Tibial nerve (tissue), 4 donors: ENCODE measurements at places on chromosomes 2 and 18.

- H3K4me3 ChIP-seq, result no peak overlapping the region
- no peaks in the 10 kb centered on the region for H3K4me1 ChIP-seq
- DNase-seq, result no peak
- H3K36me3 ChIP-seq, result no peaks in the 10 kb centered on the region
- no peak overlapping the region for H3K27ac ChIP-seq
- H3K27me3 ChIP-seq, result no peaks in the 10 kb centered on the region
These were observed 193.2 kb downstream of the NDUFA10 start for GRCh38 chr2:239831861-239832489.

DNA sequence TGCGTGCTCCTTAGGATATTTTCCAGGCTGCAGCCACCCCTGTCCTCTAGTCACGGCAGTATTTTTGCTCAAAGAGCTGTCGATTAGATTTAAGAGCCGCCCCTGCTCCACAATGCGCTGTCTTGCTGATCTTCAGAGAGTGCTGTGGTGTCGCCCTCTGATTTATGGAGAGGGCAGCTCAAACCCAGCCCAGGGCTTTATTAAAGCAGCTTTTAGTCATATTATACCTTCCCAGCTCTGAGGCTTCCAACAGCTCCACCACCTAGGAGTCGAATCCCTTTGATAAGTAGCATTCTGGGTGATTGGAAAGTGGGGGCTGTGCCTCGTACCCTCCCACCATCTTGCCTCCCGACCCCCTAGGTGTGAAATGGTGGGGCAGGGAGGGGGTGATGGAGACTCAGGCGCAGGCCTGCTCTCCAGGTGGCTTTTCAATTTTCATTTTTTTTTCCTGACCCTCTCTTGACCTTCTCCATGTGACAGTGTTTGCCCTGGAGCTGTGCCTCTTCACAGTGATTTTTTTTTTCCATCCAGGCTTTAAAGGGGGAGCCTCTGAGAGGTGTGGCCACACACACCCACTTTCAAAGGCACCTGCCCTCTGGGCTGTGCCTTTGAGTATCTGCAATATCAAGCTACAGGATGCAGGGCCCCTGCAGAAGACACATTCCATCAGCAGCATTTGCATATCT lies 53.1 kb upstream of the NRP2 start:
- no peaks in the 10 kb centered on the region for H3K4me1 ChIP-seq
- no peak overlapping the region for H3K27ac ChIP-seq
- no peak for DNase-seq
- no peaks in the 10 kb centered on the region for H3K27me3 ChIP-seq
- H3K4me3 ChIP-seq, result no peak overlapping the region

DNA sequence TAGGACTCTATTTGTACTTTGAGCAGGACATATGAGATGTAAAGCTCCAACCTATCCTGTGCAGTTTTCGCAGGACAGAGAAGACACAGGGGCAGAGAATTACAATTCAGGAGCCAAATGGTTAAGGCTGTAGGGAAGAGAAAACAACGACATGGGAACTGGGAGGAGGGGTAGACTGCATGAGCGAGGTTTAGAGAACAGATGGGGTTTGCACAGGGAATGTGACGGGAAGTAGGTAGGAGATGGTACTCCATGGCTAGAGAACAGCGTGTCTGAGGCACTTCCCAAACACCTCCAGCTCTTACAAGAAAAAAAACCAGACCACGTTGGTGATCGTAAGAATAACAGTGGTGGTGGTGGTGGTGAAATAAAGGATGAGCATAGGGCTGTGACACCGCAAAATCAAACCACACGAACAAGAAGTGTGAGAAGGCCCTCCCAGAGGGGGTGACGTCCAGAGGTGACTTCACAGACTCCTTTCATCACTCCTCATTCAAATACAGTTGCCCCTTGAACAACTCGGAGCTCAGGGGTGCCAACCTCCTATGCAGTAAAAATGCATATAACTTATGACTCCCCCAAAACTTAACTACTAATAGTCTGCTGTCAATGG lies 92.7 kb downstream of the FARSB start:
- no peak for DNase-seq
- peaks cover 35% of the 10 kb centered on the region for H3K36me3 ChIP-seq
- no peak overlapping the region for H3K4me3 ChIP-seq

DNA sequence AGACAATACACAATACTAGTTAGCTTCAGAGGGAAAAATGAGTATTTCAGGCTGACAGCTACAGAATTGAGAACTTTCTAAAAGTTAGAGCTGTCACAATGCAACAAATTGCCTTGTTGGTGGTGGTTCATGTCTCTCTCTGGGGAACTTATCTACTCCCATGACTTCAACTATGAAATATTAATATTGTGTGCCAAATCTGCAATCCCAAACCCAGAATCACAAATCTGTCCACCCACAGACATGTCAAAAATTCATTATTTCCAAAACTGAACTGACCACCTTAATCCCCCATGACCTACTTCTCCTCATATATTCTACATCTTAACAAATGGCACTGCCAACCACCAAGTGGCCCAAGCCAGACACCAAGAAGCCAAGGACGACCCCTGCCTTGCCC lies 143.5 kb downstream of the TCF4 start:
- H3K4me1 ChIP-seq, result no peaks in the 10 kb centered on the region
- H3K27me3 ChIP-seq, result no peaks in the 10 kb centered on the region
- H3K4me3 ChIP-seq, result no peak overlapping the region
- DNase-seq, result no peak

DNA sequence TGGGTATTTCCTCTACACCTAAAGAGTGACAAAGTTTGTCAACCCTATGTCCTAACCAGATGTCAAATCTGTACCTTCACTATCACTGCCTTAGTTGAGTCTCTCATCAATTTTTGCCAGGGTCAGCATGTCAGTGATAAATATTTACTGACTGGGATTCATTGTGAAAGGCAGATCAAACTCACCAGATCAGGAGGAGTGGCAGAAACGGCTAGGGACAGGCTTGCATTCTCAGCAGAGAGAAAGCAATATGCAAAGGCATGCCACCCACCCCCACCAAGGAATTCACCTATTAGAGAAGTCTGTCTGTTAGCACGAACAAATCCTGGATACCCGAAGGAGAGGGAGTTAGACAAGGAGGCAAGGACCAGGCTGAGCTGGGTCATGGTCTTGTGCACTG lies 62.6 kb downstream of the PTPN2 start:
- no peaks in the 10 kb centered on the region for H3K4me1 ChIP-seq
- H3K36me3 ChIP-seq, result peaks cover 35% of the 10 kb centered on the region
- no peak overlapping the region for H3K27ac ChIP-seq
- no peak overlapping the region for H3K4me3 ChIP-seq

GRCh38 chr18:77911971-77912605 lies 662.4 kb downstream of the GALR1 start:
- no peaks in the 10 kb centered on the region for H3K27me3 ChIP-seq
- no peak overlapping the region for H3K4me3 ChIP-seq
- H3K36me3 ChIP-seq, result no peaks in the 10 kb centered on the region
- no peak overlapping the region for H3K27ac ChIP-seq
- H3K4me1 ChIP-seq, result no peaks in the 10 kb centered on the region

DNA sequence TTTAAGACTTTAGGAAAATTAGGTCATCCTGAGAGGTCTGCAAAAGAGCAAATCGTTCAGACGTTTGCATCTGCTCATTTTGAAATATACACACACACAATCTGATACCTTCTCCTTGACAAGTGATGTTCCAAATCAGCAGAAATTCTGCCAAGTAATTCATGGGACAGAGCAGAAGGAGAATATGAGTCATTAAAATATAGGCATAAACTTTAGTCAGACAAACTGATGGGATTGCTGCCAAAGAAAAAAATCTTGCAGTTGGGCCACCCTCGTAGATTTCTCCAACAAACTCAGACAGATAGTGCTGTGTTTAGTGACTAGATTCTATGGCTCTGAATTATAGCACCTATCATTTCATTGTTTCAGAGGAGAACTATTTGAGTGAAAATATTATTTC lies 336.3 kb downstream of the NYAP2 start:
- no peaks in the 10 kb centered on the region for H3K27me3 ChIP-seq
- no peak overlapping the region for H3K4me3 ChIP-seq
- H3K27ac ChIP-seq, result no peak overlapping the region

GRCh38 chr2:165582409-165582808 lies 112.9 kb downstream of the CSRNP3 start:
- H3K27me3 ChIP-seq, result no peaks in the 10 kb centered on the region
- no peaks in the 10 kb centered on the region for H3K4me1 ChIP-seq
- H3K27ac ChIP-seq, result no peak overlapping the region
- DNase-seq, result no peak
- no peak overlapping the region for H3K4me3 ChIP-seq

DNA sequence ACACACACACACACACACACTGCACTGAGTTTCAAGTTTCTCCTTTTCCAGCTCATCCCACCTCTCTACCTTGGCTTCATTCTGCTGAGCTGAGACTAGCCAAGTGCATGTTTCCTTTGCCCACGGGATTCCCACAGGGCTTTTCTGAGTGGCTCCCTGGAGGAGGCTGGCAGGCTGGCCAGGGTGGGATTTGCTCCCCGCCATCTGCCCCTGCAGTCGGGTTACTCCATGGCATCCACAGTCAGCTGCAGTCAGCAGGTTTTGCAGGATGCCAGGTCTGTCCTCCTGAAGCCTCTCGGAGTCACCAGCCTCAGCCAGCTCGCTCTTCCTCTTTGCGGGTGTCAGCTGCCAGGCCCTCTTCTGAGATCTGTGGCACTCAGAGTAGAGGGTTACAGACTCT lies 783.7 kb upstream of the SOX11 start:
- H3K36me3 ChIP-seq, result no peaks in the 10 kb centered on the region
- H3K27me3 ChIP-seq, result no peaks in the 10 kb centered on the region
- no peak for DNase-seq
- H3K4me1 ChIP-seq, result no peaks in the 10 kb centered on the region

- DNase-seq, result no peak
- no peak overlapping the region for H3K4me3 ChIP-seq
- H3K4me1 ChIP-seq, result no peaks in the 10 kb centered on the region
- no peaks in the 10 kb centered on the region for H3K27me3 ChIP-seq
- H3K27ac ChIP-seq, result no peak overlapping the region
These were observed 39.2 kb downstream of the SEMA4F start for GRCh38 chr2:74693213-74693612.

DNA sequence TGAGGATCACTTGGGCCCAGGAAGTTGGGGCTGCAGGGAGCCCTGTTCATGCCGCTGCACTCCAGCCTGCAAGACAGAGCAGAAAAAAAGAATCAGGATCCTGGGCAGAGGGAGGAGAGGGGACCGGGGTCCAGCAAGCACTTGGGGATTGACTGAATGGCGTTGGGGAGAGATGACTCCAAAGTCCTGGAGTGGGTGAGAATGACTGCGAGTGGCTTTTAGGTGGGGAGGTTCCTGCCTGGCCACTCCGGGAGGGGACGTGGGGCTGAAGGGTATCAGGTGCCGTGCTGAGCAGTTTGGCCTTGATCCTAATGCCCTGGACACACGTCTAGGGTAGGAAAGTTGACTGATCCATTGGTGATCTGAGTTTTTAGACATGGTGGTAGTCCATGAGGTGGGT lies 3.5 kb upstream of the NFATC1 start:
- H3K4me3 ChIP-seq, result no peak overlapping the region
- no peaks in the 10 kb centered on the region for H3K36me3 ChIP-seq
- H3K27ac ChIP-seq, result no peak overlapping the region
- no peaks in the 10 kb centered on the region for H3K27me3 ChIP-seq

DNA sequence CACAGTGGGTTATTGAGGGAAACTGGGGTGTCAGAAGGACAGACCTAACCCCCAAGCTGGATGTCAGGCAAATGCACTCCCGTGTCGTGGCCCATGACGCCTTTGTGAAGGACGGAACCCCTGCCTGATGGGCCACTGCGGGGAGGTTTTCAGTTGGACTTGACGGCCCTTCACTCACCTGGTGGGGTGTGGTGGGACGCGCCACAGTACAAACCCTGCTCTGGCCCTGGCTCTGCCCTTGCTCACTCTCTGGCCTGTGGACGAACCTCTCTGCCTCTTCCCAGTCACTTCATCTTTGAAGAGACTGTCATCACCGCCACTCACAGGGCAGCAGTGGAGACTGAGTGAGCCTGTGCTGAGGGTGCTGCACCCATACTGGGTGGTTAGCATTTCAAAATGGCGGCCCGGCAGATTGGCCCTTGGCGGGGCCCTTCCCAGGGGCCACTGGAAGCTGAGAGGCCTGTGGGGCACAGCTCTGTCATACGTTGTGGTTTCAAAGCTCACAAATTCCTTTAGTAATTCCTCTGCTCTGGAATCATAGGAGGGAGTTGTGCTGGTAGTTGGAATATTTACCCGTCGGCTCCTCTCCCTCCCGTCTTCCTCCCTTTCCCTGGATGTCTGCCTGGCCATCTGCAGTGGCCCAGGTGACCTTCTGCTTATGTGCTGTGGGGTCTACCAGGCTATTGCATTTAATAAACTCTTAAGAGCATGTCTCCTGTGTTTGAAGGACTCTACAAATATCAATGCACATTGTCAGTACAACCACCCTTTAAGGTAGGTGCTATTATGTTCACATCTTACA lies 200.6 kb downstream of the CTIF start:
- no peaks in the 10 kb centered on the region for H3K27me3 ChIP-seq
- peaks cover 13% of the 10 kb centered on the region for H3K4me1 ChIP-seq
- no peaks in the 10 kb centered on the region for H3K36me3 ChIP-seq
- no peak for DNase-seq
- H3K27ac ChIP-seq, result peak overlapping the region; percentile 47

GRCh38 chr2:230097841-230098240 lies 29.1 kb upstream of the SLC16A14 start:
- H3K36me3 ChIP-seq, result no peaks in the 10 kb centered on the region
- no peak overlapping the region for H3K27ac ChIP-seq
- no peaks in the 10 kb centered on the region for H3K4me1 ChIP-seq
- no peaks in the 10 kb centered on the region for H3K27me3 ChIP-seq

DNA sequence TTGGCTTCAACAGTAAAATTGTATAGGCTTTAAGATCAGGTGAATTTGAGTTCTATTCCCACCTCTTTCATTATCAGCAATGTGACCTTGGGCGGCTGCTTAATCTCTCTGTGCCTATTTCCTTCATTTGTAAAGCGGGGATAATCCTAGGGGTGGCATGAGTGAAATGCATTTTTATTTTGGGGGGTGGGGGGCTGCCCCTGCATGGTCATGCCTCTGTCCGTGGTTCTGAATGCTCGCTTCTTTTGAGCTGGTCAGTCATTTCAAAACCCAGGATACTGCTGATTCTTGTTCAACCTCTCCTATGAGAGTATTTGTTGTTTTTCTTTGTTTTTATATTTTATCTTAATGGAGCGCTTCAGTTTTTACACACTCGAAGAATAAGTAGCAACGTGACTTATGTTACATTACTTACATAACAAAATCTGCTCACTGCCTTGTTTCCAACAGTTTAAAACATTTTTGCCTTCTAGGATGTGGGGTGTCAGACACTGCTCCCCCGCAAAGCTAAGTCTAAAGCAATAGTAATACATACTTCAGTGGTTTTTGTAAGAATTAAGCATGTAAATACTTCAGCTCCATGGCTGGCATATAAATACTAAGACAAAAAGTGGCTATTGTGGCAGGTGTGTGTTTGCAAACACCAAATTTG lies 152.6 kb upstream of the PELI1 start:
- no peak overlapping the region for H3K27ac ChIP-seq
- H3K4me1 ChIP-seq, result no peaks in the 10 kb centered on the region
- no peak for DNase-seq
- no peak overlapping the region for H3K4me3 ChIP-seq
- no peaks in the 10 kb centered on the region for H3K27me3 ChIP-seq
- no peaks in the 10 kb centered on the region for H3K36me3 ChIP-seq

GRCh38 chr2:59302683-59303082 lies 1061.6 kb upstream of the FANCL start:
- H3K4me1 ChIP-seq, result no peaks in the 10 kb centered on the region
- H3K27ac ChIP-seq, result no peak overlapping the region
- no peaks in the 10 kb centered on the region for H3K36me3 ChIP-seq
- H3K27me3 ChIP-seq, result no peaks in the 10 kb centered on the region

- peak; percentile 44 for DNase-seq
- H3K27me3 ChIP-seq, result no peaks in the 10 kb centered on the region
- H3K36me3 ChIP-seq, result no peaks in the 10 kb centered on the region
- H3K4me3 ChIP-seq, result no peak overlapping the region
- H3K27ac ChIP-seq, result no peak overlapping the region
These were observed 64.4 kb downstream of the LCLAT1 start for GRCh38 chr2:30511122-30512083.
